ENCODE measurements at places on chromosomes 16 and 17.

DNA sequence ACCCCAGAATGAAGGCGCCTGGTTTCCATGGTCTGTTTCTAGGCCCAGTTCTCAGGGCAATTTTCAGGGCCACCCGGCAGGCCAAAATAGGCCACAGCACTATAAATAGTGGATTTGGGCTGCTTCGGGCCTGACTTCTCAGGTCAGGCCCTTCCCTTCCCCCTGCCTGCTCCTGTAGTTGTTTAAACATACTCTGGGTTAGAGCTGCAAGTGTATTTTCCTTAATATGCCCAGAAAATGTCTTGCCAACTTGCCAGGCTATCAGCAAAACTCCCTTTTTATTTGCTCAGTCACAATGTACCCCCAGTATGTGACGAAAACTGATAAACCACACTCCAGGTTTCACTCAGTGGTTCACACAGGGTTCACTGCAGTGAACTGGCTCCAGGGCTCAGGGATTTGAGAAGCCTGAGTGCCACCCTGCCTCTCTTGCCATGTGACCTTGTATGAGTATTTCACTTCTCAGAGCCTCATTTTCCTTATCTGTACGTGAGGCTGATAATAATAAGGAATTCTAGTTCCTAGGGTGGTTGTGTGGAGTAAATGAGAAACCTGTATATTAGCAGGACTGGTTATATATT, 76.5 kb downstream of the GPRC5B start:
- DNase-seq, result peak; percentile 17

DNA sequence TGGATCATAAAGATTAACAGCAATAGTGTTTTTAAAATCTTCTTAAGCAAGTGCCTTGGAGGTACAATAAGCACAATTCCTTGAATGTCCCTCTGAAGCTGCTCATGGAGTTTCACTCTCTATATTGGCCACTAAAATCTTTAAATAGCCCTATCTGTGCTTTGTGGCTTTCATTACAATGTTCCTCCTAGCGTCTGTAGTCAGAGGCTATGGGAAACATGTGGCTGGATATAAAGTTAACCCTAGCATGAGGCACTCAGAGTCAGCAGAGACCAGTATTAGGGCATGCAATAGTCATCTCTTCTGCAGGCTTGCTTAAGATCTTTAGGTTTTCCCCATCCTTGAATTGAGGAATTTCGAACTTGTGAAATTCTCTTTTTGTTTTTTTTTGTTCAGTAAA, 668.2 kb downstream of the CDH11 start:
- DNase-seq, result no peak

DNA sequence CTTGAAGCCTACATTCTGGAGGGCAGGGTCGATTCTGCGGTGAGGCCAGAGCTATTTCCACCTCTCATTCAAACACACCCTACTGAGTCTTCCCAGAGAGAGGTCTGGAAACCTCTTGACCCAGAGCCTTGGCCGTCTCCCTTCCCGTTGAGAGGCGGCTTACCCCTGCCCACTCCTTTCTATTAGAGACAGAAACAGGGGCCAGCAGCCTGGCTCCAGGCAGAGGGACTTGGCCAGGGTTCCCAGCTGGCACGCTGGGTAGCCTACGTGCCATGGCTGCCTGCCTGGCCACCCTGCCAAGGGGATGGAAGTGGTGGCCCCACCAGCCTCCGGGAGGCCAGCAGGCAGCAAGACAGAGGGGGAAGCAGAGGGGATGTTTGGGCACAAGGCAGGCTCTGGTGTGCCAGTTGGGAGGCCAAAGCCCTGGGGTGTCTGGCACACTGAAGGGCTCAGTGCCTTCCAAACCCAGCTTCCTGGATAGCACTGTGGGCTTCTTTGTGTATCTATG, 6.0 kb downstream of the STAC2 start:
- DNase-seq, result no peak

DNA sequence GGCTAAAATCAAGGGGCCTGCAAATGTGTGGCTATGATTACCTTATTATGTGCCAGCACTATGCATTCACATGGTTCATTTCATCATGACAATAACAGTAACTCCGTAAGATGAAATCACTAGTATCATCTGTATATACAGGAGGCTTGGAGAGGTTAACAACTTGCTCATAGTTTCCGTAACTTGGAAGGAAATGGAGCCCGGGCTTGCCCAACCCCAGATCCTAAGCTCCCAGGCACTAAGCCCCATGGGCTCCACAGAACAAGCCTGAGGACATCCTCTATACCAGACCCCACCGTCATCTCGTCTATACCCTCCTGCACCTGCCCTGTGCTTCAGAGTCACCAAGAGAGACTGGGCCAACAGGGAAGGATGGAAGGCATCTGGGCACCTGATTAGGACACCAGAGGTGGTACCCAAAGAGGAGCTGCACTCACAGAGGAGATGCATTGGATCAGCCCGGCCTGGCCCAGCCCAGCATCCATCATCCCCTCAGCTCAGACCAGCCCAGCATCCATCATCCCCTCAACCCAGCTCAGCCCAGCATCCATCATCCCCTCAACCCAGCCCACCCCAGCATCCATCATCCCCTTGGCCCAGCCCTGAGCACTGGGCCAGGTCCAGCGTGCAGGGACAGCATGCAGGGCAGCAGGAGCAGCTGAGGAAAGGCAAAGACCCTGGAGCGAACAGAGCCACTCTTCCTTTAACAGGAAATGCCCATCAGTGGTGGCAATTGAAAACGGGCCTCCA, 28.5 kb downstream of the NSMCE1 start:
- no peak for DNase-seq

DNA sequence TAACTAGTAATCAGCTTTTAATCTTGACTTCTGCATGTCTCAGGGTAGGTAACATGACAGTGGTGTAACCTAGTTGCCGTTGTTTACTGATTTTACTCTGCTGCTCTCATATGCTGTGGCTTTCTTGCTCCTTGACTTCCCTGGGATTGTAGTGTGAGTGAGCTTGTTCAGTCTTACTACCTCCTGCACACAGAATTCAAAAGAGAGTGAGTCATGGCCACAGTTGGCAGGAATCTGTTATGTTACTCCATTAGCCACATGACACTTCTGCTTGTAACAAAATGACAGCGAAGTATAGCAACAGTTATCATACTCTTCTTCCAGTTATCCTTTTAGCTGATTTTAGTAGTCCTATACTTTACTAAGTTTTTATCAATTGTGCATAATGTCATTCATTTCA, 18.8 kb downstream of the TNRC6A start:
- peak; percentile 76 for DNase-seq

GRCh38 chr17:33118391-33119075, 126.9 kb downstream of the SPACA3 start:
- no peak for DNase-seq

DNA sequence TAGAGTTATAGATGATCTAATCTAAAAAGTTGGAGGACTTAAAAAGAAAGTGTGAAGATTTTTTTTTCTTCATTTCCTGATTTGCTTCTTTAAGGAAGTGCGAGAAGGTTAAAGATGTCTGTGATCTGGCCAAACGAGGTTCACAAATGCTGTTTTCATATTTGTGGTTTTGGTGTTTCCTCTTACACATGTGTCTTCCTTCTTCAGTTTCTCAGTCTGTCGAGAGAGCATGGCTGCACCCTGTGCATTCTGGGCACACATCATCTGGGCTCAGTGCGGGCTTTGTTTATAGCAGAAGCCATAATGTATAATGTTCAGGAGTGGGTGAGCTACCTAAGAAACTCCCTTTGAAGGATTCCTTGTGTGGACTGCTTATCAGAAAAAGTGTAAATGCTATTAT, 260.4 kb upstream of the TBX2 start:
- DNase-seq, result peak; percentile 98

DNA sequence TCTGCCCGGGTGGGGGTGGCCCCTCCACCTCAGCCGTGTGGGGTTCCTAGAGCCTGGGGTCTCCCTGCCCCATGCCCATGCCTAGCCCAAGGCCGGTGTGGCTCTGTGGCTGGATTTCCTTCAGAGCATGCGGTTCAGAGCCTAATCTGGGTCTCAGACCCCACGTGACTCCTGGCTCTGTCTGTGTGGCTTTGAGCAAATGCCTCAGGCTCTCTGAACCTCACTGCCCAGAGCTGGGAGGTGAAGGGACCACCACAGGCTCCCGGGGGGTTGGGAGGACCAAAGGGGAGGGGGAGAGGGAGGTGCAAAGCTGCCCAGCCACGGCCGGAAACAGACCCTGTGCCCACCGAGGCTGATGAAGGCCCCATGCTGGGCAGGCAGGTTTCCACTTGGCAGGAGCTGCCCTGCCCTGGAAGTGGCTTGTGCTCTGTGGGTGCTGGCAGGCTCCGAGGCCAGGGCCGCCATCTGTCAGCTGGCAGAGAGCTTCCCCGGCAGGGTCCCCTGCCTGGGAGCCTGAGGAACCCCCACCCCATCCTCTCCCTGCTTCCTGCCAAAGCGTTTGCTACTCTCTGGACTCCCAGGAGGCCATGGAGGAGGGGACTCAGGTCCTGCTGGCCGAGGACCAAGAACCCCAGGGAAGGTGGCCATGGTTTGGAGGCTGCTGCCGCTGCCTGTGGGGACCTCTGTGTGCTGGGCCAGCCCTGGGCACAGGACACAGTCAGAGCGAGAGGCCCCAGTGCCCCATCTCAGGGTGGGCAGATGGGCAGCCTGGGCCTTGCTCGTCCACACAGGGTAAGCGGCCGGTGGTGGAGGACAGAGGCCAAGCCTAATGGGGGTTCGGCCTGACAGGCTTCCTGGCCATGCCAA, 4.0 kb downstream of the CDH15 start:
- DNase-seq, result no peak

GRCh38 chr16:50697421-50697715, 4.0 kb downstream of the NOD2 start:
- DNase-seq, result no peak

DNA sequence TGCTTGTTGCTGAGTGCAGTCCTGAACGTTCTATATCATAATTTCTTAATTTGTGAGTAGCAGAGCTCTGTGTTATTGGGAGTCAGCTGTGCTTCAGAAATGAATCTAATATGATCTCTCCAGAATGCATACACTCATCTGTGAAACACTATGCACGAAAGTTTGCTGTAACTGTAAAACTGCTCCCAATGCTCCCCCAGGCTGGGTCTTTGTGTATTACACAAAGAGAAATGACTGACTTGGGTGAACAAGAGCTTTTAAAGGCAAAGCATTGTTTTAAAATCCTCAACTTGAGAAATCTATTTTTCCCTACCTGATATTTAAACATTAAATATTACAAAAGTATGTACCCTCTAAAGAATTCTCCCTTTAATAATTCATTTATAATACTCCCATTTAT, 636.7 kb upstream of the KIF2B start:
- DNase-seq, result no peak

GRCh38 chr17:58273453-58274104, 7.2 kb downstream of the MPO start:
- no peak for DNase-seq

DNA sequence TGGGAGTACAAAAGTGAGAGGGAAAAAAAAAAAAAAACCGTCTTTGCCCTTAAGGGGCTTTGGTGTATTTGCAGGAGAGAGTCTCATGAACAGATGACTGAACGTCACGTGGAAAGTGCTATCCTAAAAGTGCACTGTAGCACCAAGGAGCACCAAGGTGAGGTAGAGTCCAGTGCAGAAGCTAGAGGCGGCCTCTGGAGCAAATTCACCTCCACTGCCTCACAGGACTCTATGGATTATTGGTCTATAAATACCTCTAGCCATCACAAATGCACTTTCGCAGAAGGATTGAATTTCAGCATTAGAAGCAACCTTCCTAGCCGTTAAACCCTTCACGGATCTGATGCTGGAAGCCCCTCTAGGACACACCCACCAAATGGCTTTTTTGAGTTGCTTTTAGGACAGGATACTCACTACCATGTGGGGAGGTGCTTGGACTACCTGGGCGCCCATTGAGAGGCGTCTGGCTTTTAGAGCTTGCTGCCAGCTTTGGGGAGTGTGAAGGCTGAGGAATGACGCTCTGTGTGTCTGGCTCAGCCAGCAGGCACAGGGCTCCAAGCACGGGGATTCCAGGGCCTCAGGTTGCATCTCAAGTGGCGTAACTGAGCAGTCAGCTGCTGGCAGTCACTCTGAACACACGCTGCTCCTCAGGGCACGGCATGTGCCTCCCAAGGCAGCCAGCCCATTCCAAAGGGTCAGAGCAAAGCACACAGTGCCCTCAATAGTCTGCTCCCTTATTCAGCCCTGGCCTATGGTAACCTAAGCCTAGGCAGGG, 52.7 kb downstream of the CDRT4 start:
- no peak for DNase-seq

- no peak for DNase-seq
Measured at GRCh38 chr17:17577373-17577772, 14.1 kb downstream of the PEMT start.

GRCh38 chr17:63440127-63440769, 5.9 kb downstream of the CYB561 start:
- DNase-seq, result no peak

- no peak for DNase-seq
Measured at GRCh38 chr16:67426950-67427349, 4.0 kb upstream of the HSD11B2 start.

DNA sequence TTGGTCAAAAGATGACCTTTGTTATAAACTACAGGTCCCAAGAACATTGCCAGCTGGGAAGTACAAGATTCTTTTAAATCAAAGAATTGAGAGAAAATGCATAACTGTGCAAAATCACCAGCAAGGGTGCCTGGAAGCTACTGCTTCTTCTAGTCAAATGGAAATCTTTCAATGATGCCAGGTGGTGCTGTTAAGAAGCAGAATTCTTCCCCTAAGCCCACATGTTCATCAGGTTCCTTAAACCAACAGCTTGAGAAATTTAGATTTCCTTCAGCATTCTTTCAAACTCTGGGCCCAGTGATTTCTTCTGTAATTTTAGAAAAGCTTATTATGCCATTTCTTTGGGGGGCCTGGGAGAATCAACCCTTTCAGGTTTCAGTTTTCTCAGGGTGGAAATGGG, 207.8 kb upstream of the WSCD1 start:
- no peak for DNase-seq

DNA sequence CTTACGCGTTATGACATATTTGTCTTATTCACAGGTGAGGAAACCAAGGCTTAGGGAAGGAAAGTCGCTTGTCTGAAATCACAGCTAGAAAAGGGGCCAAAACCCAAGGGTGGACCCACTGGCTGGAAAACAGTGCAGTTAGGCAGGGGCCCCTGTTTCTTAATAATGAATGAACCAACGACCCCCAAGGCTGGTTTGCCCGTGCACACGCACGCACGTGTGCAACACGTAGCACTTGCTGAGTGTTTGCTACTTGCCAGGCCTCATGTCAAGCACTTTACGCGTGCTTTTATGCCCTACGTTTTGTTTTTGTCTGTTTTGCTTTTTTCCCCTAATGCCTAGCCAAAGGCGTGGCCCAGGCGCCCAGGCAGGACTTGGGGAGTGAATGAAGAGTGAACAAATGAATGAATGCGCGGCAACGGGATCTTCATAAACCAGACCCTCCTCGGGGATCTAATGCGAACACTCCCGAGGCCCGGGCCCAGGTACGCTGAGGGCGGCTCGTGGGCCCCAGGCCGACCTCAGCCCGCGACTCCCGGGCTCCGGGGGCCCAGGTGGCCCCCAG, 571 bp upstream of the USP10 start:
- DNase-seq, result no peak
